LHCN-M2 (cell line): ENCODE measurements at places on chromosomes 7 and 10.

DNA sequence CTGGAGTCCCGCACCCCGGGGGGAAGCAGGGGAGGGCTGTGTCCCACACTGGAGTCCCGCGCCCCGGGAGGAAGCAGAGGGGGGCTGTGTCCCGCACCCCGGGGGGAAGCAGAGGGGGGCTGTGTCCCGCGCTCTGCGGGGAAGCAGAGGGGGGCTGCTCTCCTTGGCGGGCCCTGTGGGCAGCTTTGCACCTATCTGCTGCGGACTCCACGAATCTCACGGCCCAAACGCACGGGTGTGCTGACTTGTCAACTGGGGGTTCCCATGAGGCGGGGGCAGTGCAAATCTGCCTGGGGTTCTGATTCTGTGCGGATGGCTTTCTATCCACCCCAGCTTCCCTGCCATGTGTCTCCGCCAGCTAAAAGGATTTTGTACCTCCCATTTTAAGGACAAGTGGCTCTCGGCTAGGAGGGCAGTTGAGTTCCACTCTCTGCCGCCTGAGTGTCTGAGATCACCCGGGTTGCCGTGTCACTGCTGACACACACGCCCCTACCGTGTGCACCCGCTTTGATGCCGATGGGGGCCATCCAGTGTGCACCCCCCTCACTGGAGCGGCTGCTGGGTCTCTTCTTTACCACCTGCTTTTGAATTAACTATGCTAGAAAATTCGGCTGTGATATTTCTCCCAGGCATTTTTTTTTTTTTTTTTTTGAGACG is 20.5 kb downstream of the GPER1 start:
- DNase-seq, result no peak

- no peak for DNase-seq
These were observed 1.5 kb downstream of the ABCB4 start for GRCh38 chr7:87473986-87474385.

DNA sequence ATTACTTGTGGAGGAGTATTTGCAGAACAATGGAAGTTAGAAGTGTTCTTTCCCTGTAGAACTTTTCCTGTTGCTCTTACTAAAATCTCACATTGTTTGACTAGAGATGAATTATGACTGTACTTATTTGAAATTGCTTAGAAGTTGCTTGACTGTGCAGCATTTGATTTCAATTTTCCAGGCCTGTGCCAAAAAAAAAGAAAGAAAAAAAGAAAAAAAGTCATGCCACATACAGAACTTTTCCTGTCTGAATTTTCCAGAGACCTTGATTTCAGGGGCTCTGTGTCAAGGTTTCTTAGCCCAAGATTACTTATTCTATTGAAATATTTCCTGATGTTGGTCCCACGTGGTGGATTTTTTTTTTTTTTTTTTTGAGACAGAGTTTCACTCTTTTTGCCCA is 3.5 kb upstream of the FAM171A1 start:
- DNase-seq, result no peak

- no peak for DNase-seq
These were observed 12.6 kb upstream of the TSPAN13 start for GRCh38 chr7:16740996-16741395.

GRCh38 chr7:149811221-149811620 is 27.0 kb upstream of the ZNF862 start:
- DNase-seq, result no peak

GRCh38 chr7:123687161-123687560 is 31.5 kb downstream of the LMOD2 start:
- no peak for DNase-seq

GRCh38 chr10:33352175-33352574 is 17.7 kb upstream of the NRP1 start:
- peak; percentile 66 for DNase-seq
